CD4-positive, alpha-beta T cell treated with Interleukin-6 at 100 ng/mL for 8 hours (primary cell): ENCODE measurements at places on chromosomes 3 and 15.

GRCh38 chr15:65258375-65259262, 28.1 kb downstream of the PARP16 start:
- DNase-seq, result no peak

DNA sequence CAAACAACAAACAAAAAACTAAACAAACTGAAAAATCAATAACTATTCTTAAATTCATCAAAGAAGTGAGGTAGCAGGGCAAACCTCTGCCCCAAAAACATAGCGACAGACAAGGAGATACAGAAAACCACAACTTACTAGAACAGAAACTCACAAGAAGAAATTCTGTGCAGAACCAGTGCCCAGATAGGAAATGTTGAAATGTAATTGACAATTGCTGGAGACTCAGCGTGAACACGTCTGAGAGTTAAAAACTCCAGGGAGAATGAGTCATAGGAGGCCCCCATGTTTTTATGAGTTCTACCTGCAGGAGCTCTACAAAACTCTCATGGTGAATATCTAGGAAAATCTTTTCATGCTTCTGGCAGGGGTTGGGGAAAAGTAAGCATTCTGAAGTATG, 95.5 kb upstream of the SETMAR start:
- DNase-seq, result no peak

DNA sequence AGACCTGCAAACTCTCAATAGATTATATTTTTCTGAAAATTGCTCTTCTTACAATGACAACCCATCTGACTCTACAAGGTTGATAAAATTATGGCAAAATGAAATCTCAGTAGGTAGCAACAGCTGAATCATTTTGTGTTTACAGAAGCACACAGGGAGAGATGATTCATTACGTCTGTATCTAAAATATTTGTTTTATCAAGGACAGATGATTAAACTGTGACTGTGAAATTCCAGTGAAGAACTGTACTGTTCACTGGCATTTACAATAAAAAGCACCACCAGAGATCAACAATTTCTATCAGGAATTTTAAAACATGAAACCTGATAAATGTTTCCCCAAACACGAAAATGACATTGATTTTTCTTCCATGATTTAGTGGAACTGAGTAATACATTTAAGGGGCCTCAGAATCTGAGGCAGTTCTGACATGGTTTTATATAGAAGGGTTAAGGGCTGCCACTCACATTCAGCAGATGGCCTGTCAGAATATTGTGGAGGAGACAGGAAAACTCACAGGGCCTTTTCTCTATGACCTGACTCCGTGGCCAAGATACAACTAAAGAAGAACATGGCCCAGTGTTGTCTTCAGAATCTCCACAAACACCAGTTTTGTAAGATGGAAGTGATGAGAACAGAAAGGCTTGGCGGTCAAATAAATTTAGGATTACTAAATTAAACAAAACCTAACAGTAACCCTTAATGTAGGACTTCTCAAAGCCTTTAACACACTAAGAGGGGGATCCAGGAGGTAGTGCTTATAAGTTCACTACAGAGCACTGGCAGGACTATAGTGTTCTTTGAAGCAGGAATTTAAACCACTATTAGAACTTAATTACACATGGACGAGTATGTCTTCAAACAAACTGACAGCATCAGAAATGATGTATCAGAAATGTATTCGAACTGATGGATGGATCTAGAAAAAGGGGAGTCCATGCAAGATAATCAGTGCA, 25.9 kb downstream of the RAD18 start:
- DNase-seq, result no peak

GRCh38 chr3:23550402-23550801, 255.4 kb upstream of the UBE2E1 start:
- no peak for DNase-seq

DNA sequence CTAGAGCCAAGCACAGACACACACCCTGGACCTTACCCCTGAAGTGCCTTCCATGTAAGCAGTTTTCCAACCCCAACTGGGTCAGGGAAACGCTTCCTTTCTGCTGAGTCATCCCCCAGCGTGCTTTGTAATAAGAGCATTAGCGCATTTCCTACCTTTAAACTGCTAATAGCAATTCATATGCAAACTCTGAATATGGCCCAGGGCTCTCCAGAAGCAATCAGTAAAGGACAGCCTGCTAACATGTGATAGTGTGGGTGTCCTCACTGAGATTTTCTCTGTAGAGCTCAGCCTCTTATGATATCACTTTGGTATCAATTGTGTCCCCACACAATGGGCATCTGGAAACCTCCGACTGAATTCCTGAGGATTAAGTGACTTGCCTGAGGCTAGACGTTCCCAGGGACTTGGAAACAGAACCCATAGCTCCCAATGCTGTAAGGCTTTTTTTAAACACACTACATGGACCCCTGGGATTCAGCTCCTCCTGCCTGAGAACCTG, 5.6 kb downstream of the GABRB3 start:
- DNase-seq, result no peak

GRCh38 chr3:14403619-14404155, 1.3 kb downstream of the SLC6A6 start:
- DNase-seq, result no peak

DNA sequence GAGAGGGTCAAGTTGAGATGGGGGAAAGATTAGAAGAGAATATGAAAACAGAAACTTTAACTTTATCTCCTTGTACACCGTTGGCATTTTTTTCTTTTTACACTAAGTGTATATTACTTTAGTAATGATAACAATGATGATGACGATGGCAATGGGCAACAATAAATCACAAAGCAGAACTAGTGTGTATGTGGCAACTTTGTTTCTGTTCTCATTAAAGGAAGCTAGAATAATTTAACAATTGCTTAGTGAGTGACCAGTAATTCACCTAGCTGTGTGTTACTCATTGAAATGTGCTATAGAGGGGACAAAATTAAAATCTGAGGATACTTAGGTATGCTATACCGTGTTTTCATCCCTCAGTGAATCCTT, 318.5 kb upstream of the TBL1XR1 start:
- no peak for DNase-seq

DNA sequence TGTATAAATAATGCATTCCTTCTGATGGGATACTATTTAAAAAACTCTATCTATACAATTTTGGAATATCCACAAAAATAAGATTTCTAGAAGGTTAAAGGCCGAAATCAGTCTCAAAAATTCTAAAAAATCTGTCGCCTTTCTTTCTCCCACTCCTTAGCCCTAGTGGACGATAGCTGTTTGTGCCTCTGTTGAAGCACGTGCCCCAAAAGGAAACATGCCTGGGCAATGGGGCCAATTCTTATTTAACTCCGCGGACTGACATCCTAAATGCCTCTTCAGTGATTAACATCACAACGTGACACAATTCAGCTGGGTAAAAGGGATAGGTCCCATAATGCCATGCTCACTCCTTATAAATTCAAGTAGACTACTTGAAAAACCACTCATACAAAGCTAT, 65.1 kb downstream of the GAP43 start:
- no peak for DNase-seq

- no peak for DNase-seq
Observed at GRCh38 chr3:111862415-111862814, 3.4 kb downstream of the PHLDB2 start.

DNA sequence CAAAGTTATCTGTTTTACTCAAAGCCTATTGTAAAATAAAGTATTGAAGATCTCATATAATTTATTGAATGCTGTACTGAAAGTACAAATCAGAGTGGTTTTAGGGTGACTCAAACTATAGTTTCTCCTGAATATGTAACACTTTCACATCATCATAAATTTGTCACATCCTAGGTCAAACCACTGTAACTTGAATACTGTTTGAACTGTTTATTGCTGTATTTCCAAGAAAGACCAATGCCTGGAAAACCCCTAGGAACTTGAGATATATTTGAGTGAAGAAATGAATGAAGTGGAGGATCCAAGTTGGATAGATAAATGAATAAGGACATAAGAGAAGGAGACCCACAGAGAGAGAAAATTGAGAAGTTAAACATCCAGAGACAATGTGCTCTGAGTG, 348.2 kb downstream of the GRM7 start:
- no peak for DNase-seq

DNA sequence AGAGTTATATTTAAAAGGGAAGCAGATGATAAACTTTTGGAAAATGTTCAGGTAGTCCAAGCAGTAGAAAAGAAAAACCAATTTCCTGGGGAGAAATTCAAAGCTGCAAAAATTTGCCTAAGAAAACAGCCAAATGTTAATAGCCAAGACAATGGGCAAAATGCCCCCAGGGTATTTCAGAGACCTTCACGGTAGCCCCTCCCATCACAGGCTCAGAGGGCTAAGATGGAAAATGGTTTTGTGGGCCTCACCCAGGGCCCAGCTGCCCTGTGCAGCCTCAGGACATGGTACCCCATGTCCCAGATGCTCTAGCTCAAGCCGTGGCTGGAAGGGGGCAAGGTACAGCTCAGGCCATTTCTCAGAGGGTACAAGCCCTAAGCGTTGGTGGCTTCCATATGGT, 391.0 kb downstream of the ZIC4 start:
- no peak for DNase-seq

DNA sequence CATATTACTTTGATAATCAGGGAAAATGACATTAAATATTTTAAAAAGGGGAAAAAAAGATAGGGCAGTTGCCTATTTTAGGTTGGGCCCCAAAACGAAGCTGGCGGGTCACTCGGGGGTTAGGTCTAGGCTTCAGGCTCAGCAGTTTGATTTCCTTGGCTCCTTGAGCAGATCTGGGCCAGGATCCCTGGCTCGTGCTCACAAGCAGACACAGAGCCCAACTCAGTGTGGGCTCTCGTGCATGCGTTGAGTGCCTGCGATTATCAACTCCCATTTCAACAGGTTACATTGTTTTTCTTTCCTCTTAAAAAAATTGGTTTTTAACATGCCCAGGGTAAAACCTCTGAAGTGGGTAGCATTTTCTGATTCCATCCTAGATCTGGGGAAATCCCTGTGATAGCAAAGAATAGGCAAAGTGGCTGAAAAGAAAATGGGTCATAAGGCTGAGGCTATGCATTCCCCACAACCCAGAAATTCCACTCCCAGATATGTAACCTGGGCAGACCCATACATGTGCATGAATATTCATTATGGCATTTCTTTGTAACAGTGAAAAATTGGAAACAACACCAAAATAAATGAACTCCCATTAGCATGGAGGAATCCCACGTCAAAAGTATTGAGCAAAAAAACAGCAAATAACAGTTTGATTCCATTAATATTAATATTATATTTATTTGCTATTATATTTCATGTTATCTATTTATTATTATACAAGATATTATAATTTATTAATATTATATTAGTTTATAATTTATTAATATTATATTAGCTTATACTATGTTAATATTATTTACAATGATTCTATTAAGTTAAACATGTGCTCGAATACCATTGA, 27.8 kb downstream of the FAM43A start:
- no peak for DNase-seq

DNA sequence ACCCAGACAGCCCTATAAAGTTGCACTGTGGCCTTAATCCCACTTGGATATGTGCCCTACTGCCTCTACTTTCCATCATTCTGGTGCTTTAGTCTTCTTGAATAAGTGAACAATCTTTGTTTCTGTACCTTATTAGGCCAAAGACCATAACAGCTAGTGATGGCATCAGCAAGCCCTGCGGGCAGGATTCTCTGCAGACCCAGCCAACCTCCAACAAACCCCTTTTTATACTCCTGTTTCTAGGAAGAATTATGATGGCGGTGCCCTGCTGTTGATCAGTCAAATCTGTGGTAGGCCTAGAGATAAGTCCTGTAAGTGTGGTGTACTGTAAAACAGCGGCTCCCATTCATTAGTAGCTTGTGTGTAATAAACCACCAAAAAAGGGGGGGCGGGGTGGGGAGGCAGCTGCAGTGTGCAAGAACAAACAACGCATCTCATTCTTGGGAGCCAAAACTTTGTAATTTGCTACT, 40.5 kb downstream of the SOX2 start:
- no peak for DNase-seq

GRCh38 chr15:93983526-93983925, 247.8 kb upstream of the MCTP2 start:
- DNase-seq, result no peak

DNA sequence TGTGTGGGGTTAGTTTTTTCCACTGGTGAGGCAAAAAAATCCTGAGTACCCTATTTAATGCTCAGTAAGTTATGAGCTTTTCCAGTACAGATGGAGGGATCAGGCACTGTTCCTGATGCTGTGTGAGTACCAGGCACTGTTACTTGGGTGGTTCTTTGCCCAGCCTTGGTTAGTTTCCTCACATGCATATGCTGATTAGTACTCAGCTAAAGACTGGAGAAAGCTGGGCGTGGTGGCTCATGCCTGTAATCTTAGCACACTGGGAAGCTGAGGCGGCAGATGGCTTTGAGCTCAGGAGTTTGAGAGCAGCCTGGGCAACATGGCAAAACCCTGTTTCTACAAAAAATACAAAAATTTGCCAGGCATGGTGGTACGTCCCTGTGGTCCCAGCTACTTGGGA, 210.3 kb upstream of the SGO1 start:
- DNase-seq, result no peak

GRCh38 chr3:135503760-135504686, 461.5 kb upstream of the PPP2R3A start:
- no peak for DNase-seq

GRCh38 chr3:12046406-12046805, 42.2 kb downstream of the SYN2 start:
- no peak for DNase-seq

DNA sequence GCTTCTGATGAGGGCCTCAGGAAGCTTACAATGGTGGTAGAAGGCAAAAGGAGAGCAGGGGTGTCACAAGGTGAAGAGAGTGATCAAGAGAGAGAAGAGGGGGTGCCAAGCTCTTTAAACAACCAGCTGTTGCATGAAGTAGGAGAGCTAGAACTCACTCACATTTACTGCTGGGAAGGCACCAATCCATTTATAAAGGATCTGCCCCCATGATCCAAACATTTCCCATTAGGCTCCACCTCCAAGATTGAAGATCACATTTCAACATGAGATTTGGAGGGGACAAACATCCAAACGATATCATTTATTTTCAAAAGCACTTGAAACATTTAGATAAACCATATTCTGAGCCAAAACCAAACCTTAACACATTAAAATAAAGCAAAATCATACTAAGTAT, 26.3 kb downstream of the ANKRD28 start:
- no peak for DNase-seq

- no peak for DNase-seq
Observed at GRCh38 chr15:66007663-66008262, 138.5 kb downstream of the RAB11A start.

DNA sequence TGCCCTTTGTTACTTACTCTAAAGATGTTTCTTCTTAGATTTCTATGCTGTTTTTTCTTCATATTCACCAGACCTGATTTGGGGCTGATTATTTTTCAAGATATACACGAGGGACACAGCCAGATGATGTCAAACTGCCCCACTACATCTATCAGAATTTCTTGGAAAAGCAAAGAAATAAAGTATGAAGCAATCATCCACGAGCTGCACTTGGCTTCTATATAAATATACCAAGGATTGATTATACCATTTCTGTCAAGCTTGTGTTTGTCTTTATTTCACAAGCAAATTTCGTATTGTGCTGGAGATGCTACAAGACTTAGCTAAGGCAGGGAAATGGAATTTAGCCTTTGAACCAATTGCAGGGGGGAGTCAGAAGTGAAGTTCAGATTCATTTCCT, 715.1 kb upstream of the NR2F2 start:
- DNase-seq, result no peak

- DNase-seq, result no peak
Observed at GRCh38 chr3:184002469-184002868, 15.2 kb downstream of the ABCC5 start.

GRCh38 chr3:128967748-128968355, 26.0 kb downstream of the CFAP92 start:
- no peak for DNase-seq
